AML-193 (cell line): ENCODE measurements at places on chromosomes 11 and 22.
A peak's percentile ranks its signal among the peaks of the same experiment; 100 is the strongest.

GRCh38 chr11:13486926-13487660 is 8.7 kb downstream of the PTH start:
- peak; percentile 49 for DNase-seq

GRCh38 chr11:11480971-11481370 is 127.9 kb upstream of the CSNK2A3 start:
- no peak for DNase-seq

DNA sequence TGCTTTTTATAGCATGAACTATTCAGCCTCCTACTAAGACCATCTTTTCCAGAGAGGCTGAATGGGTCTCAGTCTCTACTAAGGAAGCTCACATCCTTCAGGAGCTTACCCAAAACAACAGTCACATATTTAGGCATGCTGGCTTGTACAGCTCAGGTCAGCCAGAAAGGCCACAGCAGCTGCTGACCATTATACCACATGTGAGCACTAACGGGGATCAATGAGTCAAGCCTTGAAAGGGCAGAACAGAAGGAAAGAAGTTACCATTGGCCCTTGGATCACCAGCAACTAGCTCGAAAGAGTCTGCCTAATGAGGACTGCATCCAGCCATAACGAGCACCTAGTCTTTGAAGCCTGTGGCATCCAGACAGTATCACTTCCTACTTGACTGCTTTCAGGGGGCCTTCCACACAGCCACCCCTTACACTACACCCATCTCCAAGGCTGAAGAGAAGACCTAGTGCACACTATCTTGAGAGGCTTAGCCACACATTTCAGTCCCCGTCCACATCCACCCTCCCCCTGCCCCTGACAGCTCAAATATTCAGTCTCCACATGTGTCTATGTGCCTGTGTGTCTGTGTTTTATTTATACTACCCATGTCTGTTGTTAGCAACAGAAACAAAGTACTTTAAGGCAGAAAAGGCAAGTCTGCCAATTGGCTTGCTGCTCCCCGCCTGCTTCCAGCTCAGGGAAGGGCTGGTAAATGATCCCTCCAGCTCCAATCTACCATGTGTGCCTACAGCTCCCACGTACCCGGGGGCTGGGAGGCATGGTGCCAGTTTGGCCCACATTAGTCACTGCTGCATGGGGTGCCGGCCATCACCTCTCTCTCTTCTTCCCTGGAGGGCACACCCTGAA is 95.5 kb downstream of the RPL27A start:
- no peak for DNase-seq

GRCh38 chr11:108858622-108859021 is 193.8 kb downstream of the DDX10 start:
- no peak for DNase-seq

GRCh38 chr22:23122216-23122957 is 19.4 kb downstream of the RSPH14 start:
- DNase-seq = no peak

- no peak for DNase-seq
Observed at GRCh38 chr11:119847853-119848252, 118.9 kb upstream of the NECTIN1 start.

- DNase-seq = no peak
Observed at GRCh38 chr11:106160494-106160893, 83.0 kb downstream of the AASDHPPT start.

- DNase-seq = no peak
Observed at GRCh38 chr11:131938351-131938751, 567.9 kb downstream of the NTM start.

DNA sequence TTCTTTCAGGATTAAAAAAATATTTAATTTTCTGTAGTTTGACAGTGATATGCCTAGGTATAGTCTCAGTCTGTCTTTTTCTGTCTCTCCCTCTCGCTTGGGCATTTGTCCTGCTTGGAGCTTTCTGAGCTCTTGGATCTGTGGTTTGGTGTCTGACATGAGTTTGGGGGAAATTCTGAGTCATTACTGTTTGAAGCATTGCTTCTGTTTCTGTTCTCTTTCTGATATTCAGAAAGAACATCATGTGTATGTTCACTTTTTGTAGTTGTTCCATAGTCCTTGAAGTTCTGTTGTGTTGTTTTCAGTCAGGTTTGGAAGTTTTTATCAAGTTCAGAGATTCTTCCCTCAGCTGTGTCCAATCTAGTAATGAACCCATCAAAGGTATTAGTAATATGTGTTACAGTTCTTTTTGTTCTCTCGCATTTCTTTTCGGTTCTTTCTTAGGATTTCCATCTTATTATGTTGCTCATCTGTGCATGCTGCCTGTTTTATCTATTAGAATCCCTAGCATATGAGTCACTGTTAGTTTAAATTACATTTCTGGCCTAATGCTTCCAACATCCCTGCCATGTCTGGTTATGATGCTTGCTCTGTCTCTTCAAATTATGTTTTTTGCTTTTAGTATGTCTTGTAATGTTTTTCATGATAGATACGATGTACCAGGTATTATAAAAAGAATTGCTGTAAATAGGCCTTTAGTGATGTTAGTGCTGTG is 48.4 kb downstream of the DDX10 start:
- DNase-seq = no peak

DNA sequence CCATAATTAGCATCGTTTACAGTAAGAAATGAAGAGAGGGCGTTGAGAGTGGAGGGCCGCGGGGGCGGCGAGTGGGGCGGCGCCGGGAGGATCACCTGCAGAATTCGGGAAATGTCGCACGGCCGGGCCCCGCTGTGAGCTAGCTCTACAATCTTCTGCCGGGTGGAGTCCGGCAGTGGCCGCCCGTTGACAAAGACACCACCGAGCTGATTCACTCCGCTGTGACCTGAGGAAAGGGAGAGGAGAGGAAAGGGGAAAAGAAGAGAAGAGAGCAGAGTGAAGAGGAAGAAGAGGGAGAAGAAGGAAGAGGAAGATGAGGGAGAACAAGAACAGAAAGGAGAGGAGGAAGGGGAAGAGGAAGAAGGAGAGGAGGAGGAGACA is 8.5 kb downstream of the PAX6 start:
- DNase-seq = no peak

GRCh38 chr11:66321606-66322005 is 4.8 kb upstream of the CD248 start:
- DNase-seq = no peak

- DNase-seq = peak; percentile 19
Observed at GRCh38 chr11:75508051-75508561, 17.6 kb downstream of the GDPD5 start.

DNA sequence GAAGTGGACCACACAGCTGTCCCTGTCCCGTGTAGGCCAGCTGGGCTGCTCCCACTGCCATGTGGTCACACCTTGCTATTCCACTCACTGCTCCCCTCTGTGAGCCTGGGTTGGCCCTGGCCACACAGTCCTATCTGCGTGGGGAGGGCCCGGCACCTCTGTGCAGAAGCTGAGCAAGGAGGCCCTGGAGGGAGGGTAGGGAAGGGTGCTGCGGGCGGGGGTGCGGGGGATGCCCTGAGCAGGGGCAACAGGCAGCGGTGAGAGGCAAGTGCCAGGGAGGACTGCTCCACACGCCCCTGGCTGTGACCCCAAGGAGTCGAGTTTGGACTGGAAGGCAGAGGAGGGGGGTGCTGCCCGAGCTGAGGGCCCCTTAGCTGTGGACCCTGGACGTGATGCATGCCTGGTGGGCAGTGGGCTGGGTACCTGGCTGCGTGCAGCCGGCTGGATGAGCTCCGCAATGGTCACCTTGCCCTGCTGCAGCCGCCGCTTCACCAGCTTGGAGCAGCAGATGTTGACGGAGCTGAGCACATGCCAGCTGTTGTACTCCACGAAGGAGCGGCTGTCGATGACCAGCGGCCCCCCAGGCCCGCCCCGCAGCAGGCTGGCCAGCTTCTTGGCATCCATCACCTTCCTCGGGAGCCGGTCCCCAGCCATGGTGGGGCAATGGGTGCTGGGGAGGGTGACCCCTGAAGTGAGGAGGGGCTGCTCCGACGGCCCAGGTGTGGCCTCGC is 6.7 kb downstream of the DUSP8 start:
- no peak for DNase-seq

DNA sequence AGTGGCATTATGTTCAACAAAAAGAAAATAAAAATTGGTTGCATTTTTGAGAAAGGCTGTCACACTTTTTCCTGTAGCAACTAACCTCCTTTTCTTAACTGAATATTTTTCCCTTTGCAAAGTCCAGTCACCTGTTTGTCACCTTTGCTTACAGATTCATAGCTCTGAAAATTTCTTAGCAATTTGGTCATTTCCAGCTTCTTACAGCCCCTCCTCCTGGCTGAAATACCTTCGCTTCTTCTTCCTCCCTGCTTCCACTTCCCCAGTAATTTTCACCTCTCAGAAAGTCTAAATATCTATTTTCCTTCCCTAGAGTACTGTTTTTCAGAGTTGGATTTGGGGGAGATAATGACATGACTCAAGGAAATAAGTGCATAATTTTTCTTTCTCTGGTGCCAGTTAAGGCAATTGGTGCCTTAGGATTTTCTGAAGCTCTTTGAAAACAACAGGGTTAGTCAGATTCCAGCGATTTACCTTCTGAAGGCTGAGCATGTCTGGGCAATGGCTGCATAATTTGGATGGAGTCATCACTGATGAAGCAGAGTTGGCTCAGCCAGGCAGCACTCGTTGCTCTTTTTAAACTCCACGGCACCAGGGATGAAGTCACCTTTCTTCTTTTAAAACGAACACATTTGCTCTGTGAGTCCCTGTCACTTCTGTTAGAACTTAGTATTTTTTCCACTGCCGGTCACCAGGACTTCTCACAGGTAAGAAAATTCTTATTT is 62.1 kb upstream of the AMOTL1 start:
- no peak for DNase-seq

DNA sequence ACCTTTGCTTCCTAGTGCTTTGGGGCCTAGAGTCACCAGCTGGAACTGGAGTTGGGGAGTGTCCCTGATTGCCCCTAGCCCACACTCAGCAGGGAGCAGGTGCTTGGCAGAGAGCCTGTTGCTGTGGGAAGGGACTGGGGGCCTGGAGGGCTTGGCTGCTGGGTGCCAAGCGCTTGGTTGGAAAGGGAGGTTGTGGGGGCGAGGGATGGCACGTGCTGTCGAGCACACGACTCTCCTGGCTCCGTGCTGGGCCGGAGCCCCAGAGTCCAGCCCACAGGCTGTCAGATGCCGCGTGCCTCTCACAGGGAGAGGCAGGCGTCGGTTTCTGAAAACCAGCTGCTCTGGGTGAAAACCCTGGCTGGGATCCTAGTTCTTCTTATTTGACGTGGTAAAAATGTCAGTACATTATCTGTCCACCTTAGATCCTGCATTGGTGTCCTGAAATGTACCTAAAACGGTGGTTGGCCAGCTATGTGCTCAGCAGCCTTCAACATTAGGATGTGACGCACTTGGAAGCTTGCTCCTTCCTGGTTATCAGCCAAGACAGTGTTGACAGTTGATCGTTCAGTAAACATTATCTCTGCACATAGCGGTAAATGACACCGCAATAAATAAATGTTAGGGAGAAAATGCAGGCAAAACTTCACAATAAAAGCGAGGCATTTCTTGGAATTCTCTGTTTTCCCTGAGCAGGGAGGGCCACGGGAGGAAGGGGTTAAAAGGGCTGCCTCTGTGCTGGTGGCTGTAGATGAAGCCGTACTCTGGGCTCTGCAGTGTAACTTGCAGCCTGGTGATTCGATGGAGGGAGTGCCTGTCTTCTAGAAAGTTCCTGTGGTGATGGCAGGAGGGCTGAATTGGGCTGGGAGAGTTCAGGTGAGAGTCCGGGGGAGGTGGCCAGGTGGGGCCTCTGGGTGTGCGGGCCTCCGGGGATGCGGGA is 29.2 kb downstream of the GRAMD4 start:
- DNase-seq = no peak

DNA sequence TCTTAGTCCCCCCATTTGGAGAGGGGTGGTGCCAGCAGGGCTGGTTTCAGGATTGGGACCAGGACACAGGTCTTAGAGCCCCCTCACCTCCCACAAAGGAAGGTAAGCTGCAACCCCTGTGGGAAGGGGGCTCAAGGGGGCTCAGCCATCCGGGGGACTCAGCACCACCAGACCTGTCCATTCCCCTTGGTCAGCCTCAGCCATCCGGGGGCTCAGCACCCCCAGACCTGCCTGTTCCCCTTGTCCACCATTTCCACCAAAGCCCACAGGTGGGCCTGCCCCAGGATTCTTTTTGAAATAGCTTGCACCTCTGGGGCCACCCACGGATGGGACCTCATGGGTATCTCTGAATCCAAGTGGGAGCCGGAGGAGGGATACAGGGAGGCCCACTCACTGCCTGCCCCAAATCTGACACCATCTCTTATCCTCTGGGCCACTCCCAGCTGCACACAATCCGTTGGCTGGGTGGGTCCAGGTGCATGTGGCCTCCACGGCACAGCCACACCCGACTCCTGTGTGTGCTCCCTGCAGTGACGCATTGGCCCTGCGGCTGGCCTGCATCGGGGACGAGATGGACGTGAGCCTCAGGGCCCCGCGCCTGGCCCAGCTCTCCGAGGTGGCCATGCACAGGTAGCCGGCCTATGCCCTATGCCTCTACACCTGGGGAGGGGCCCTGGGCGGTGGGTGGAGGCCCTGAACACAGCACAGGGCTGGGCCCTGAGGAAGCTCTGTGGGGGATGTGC is 15.9 kb downstream of the MCAT start:
- DNase-seq = no peak
